ENCODE measurements at places on chromosomes 3 and 15. TPM values are rescaled to one million over a fixed set of nuclear protein-coding genes. Genes with fewer than 3 reads are reported as not detected.

The IL17RD gene
- total RNA-seq, result 0.26 TPM

The KNG1 gene
- not detected for total RNA-seq

The MST1R gene
- 1.5 TPM for total RNA-seq

The ACAN gene
- not detected for total RNA-seq

The TSC22D2 gene
- 18.7 TPM for total RNA-seq

The ARNT2 gene
- not detected for total RNA-seq

The PLCH1 gene
- 0.38 TPM for total RNA-seq

The NUP210 gene
- 169 TPM for total RNA-seq

The DNAJC17 gene
- total RNA-seq, result 53.8 TPM

The STAC gene
- not detected for total RNA-seq

The COL6A6 gene
- not detected for total RNA-seq

The PIK3CB gene
- 18.1 TPM for total RNA-seq

The PAQR9 gene
- total RNA-seq, result not detected

The SEMA3G gene
- 0.21 TPM for total RNA-seq

The ECE2 gene
- total RNA-seq, result not detected

The KIF7 gene
- 1.9 TPM for total RNA-seq

The DNAH1 gene
- total RNA-seq, result 9.9 TPM

The CCR3 gene
- not detected for total RNA-seq

The PPCDC gene
- 24.5 TPM for total RNA-seq

The ANKUB1 gene
- not detected for total RNA-seq

The NOX5 gene
- not detected for total RNA-seq

The PLSCR5 gene
- not detected for total RNA-seq

The RPP25 gene
- total RNA-seq, result 13.9 TPM

The COL6A5 gene
- not detected for total RNA-seq

The IL5RA gene
- not detected for total RNA-seq

The PDZRN3 gene
- not detected for total RNA-seq

The XCR1 gene
- 0.05 TPM for total RNA-seq

The RASL12 gene
- total RNA-seq, result not detected

The KBTBD8 gene
- total RNA-seq, result 16.8 TPM

The GPR171 gene
- total RNA-seq, result 159 TPM

The RRP9 gene
- total RNA-seq, result 92.3 TPM

The MCF2L2 gene
- total RNA-seq, result 4.8 TPM

The ARGFX gene
- not detected for total RNA-seq

The C3orf49 gene
- not detected for total RNA-seq

The GOLGA8G gene
- total RNA-seq, result not detected

The FSIP1 gene
- total RNA-seq, result 0.37 TPM

The MON1A gene
- total RNA-seq, result 16.3 TPM

The THPO gene
- not detected for total RNA-seq

The FILIP1L gene
- total RNA-seq, result 1.4 TPM

Measured in activated CD4-positive, alpha-beta T cell treated with anti-CD3 and anti-CD28 coated beads, Interleukin-2, amount 10 ng/mL, durations not matched to agents 24 days and 14 days (primary cell).